ENCODE measurements at places on chromosomes 2 and 18.

- DNase-seq, result no peak
Observed at GRCh38 chr2:241313543-241314095, 1.9 kb downstream of the HDLBP start.

- DNase-seq, result no peak
Observed at GRCh38 chr2:113240150-113240914, 38.4 kb downstream of the PAX8 start.

GRCh38 chr2:204542982-204543608, 2.2 kb upstream of the PARD3B start:
- DNase-seq, result no peak

GRCh38 chr2:14577843-14578242, 54.7 kb upstream of the LRATD1 start:
- no peak for DNase-seq

DNA sequence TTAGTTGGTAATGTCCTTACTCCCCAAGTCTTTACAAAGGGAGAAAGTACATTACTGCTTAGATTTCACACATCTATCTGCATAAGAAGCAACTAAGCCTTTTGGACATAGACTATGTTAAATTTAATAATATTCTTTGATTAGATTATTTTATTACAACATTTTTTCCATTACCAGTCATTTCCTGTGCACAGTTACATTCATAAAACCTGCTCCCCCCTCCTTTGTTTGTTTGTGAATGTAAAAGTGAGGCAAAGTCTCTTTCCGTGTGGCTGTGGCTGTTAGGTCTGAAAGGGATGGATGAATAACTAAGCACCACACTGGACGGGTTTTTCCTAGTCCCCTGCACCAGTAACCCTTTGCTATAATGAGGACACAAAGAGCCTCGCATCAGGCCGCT, 9.6 kb downstream of the PTGR3 start:
- no peak for DNase-seq

- no peak for DNase-seq
Observed at GRCh38 chr2:88168386-88168785, 1.8 kb upstream of the THNSL2 start.

- DNase-seq, result no peak
Observed at GRCh38 chr2:240703417-240704341, 12.0 kb downstream of the AQP12A start.

GRCh38 chr2:159046966-159047365, 78.5 kb downstream of the TANC1 start:
- DNase-seq, result no peak

- no peak for DNase-seq
Observed at GRCh38 chr2:11872247-11872947, 126.0 kb downstream of the LPIN1 start.

GRCh38 chr18:6569813-6570212, 155.1 kb upstream of the L3MBTL4 start:
- no peak for DNase-seq

- DNase-seq, result no peak
Observed at GRCh38 chr2:20052861-20053281, 1.4 kb upstream of the LAPTM4A start.

DNA sequence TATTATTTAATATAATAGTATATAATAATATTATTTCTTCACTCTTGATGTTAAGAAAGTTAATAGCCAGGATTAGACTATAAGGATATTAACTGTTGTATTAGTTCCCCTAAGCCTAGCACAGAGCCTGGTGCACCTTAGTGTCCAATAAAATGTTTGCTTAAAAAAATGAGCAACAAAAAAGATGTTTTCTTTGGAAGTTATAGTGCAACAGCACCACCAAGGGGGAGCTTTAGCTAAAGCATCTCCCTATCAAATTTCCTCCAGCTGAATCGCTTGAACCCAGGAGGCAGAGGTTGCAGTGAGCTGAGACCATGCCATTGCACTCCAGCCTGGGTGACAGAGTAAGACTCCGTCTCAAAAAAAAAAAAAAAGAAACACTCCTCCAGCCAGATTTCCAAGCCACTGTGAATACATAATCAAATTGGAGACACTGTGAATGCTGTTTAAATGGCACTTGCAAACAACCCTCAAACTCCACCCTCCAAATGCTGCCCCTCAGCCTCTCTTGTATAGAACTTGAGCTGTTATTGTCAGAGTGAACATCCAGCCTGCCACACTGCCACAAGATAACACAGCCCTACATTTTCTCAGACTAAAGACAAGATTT, 221.9 kb downstream of the DYM start:
- DNase-seq, result peak; percentile 57

DNA sequence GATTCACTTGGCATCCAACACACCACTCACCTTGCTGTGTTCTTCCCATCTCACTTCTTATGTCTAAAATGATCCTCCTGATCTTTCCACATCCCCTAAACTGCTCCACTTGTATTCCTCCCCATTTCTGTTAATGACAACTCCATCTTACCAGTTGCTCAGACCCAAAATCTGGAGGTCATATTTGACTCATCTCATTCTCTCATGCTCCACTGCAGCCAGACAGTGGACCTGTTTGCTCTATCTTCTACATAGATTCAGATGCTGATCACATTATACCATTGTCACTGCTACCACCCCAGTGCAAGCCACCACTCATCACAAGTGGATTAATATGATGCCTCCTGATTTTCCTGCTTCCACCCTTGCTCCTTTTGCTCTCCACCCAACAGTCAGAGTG, 7.9 kb upstream of the NABP1 start:
- no peak for DNase-seq

- DNase-seq, result no peak
Observed at GRCh38 chr18:11526675-11527074, 82.7 kb upstream of the SLC35G4 start.

GRCh38 chr2:197011021-197011417, 84.5 kb upstream of the PGAP1 start:
- DNase-seq, result no peak

GRCh38 chr2:176650838-176651555, 381.8 kb downstream of the MTX2 start:
- no peak for DNase-seq

DNA sequence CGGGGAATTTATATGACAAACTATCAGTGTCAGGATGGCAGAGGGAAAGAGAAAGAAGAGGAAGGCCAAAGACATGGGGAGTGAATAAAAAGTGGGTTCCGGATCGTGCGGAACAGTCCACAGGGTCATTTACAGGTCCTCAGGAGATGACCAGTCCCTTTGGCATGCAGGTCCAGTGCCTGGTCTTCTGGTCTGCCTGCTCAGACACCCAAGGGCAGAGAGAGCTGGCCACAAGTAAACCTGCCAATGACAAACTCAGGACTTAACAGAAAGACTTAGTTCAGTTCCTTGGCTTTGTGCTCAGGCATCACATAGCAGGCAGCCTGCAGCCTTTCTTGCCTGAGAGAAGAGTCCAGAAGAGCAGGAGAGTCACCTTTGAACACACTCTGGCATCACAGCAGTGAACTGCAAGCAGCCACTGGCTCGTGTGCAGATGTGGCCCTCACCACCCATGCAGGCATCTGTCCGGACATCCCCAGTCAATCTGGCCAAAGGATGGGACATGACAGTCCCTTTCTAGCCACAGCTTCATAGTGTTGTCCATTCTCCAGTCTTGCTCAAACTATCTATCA, 14.0 kb downstream of the TMEM127 start:
- DNase-seq, result peak; percentile 73

DNA sequence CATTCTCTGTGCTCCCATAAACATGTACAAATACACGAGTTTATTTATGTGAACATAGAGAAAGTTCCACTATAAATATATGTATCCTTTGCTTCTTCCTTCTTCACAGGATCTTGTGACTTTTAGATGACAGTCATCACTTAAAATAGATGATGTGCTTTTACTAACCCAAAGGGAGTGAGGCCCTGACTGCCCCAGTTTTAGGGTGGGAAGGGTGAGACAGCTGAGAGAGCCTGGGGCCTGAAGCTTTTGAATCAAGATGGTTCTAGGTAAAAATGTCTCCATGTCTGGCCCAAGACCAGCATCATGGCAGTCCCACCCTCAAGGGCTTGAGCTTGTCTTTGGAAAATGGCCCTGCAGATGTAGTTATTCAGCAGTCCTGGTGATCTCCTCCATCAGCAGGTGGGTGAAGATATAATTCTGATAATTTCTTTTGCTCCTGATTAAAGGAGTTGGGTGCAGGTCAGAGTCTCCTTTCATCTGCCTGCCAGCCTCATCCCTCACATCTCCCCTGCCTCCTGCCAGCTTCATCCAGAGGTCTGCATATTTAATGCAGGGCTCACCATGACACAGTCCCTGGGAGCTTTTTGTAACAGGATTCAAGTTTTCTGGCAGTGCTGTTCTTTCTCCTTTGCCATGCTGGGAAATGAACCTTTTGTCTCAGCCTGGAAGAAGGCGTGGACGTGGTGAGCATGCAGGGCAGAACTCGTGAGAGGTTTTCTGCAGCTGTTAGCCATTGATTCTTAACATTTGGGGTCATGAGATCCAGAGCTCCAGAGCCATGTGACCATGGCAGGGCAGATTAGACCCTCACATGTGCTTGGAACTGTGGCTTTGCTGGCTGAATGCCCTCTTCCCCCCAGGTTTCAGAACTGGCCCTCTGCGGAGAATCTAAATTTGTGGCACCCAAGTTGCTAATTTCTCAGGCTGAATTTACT, 2.7 kb downstream of the HRH4 start:
- no peak for DNase-seq

GRCh38 chr2:224958873-224959272, 83.4 kb downstream of the DOCK10 start:
- no peak for DNase-seq

DNA sequence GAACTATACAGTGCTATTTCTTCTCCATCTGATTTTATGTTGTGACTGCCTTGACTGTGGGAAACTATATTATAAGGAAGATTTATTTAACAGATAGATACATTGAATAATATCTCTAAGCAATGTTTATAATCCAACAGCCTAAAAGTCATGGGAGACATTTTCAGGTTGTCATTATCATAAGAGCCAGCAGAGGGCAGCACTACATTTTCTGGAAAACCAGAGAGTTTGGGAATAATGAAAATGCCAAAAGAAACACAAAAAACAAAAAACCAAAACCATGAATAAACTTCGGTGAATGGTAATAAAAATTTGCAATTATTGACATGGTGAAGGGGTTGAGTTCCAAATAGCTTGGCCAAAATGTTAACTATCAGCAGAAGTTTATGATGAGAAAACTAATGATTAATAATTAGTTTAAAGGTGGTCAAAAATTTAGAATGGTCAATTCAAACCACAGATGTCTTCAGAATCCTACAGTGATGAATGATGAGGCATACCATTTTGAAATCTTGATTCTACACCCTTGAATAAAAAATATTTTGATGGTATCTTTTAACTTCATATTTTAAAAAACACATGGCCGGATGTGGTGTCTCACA, 4.7 kb downstream of the EEF1B2 start:
- DNase-seq, result peak; percentile 36
